ENCODE measurements at places on chromosomes 3 and 15.

GRCh38 chr3:67082533-67083024, 84.5 kb downstream of the KBTBD8 start:
- no peak for DNase-seq

- DNase-seq = no peak
These were observed 32.2 kb downstream of the ARMC8 start for GRCh38 chr3:138219255-138219654.

DNA sequence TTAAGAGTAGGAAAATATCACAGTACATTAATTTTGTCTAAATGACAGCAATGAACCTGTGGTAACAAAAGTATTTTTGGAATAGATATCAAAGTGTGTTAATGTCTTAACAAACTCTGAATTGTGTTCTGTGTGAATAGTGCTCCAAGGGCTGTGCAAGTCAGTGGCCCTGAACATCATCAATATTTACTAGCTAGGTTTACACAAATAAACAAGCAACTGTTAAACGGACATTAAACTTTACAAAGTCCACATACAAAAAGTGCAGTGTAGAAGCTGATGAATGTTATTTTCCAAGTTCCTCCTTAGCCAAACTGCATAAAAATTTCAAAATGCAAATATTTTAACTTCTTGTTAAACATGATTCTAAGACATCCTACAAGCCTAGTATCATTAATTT, 2.1 kb upstream of the GTF2A2 start:
- no peak for DNase-seq

DNA sequence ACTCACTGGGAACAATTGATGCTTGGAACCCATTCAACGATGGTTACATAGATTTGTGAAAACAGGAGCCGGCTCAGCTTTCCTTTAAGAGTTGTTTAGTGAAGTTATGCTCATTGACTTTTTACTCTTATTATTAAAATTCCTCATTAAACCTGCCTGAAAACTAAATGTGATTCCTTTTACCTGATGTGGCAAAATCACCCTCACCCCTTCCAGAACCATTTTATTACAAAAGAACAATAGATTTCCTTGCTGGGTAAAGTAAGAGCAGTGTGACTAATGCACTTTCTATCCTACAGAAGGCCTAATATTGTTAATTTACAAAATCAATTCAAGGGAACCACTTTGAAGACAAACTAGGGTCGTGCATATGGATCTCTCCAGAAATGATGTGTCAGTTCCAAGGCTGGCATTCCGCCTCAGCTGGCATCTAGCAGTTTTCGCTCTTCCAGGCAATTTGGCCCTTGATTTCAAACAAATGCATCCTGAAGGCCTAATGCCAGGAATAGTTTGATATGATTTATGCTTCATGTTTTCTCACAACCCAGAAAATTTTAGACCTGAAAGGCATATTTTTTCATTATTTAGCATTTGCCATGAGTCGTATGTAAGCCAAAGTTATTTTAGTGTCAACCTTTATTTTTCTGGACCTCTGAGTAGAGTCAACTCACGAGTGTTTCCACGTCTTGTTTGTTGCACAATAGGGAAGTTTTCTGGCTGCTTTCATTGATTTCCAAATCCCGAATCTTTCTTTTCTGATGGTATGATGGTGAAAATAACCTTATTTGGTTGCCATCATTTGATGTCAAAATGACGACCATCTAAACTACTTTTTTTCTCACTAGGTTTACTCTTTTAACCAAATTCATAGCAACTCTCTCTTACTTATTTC, 447.8 kb downstream of the MECOM start:
- no peak for DNase-seq

DNA sequence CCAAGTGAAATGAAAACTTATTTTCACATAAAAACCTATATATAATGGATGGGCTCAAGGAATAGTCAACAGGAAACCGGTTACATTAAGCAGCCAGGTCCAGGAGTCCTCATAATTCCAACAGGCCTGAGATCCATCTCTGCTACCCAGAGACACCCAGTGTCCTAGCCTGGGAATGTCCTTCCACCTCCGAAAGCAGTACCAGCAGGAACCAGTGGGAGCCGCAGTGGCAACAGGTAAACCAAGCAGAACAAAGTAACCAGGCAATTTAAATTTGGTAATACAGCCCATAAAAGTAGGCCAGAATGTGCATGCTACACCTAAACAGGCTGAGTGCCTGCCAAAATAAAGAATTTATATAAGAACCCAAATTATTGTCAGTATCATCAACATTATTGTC, 195.6 kb downstream of the ZBBX start:
- DNase-seq = no peak

DNA sequence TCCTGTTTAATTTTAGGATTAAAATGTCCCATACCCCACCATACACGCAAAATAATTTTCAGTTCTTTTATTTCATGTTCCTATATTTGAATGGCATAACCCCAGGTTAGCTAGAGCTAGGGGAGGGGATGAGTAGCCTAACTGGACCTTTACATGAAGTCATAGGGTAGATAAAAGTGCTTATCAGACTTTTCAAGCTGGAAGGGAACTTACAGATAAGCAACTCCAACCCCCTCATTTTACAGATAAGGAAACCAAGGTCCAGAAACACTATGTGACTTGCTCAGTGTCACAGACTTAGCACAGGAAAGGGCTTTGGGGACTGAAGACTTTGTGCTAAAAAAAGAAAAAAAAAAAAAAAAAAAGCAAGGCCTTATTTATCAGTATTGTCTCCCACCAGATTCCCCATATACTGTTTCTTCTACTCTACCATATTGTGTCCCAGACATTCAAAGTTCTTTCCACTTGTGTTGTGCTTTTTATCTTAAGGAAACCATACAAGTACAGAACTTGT, 10.6 kb upstream of the TNIK start:
- DNase-seq = no peak

GRCh38 chr3:79418855-79419621, 348.8 kb downstream of the ROBO1 start:
- DNase-seq = no peak

DNA sequence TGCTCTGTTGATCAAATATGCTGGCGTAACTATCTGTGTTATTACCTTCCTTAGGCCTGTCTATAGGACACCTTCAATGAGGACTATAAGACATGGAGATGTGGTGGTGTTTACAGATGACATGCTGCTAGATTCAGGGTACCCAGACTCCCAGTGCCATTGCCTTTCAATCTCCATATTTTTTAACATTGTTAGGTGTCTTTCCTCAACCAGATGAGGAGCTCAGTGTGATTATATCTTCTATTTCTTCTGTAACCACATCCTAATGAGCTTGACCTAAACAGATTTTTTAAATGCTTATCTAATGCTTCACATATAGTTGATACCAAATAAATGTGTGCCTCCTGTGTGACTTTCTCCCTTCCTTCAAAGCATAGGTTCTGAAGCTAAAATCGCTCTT, 730.1 kb upstream of the NR2F2 start:
- no peak for DNase-seq

- DNase-seq = no peak
These were observed 168.9 kb downstream of the ATP10A start for GRCh38 chr15:25694239-25694584.

DNA sequence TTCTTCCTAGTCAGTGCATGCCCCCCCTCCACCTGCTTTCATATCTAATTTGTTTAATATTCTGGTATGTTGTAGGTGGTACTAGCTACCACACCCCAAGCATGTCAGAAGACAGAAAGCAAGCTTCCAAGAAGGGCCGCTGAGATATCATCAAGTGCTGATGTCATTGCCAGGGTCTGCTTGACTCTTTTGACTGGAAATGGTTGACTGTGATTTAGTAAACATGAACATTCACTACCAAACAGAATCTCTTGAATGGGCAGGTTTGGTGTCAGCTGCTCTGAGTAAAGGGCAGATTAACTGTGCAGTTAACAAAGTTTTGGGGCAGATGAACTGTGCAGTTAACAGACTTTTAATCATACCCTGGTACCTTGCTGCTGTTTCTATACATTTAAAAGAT, 244.2 kb upstream of the SATB1 start:
- peak; percentile 19 for DNase-seq

Data from CD4-positive, alpha-beta T cell treated with Interleukin-2 at 100 ng/mL for 4 hours (primary cell).